ENCODE measurements at places on chromosomes 1 and 21.

GRCh38 chr1:27671964-27672749 lies at the start of gene IFI6:
Gene IFI6 (minus strand): TSS chr1:27672192. CDS start chr1:27669314, 2,878 bp downstream.
- peak; percentile 90 for DNase-seq

DNA sequence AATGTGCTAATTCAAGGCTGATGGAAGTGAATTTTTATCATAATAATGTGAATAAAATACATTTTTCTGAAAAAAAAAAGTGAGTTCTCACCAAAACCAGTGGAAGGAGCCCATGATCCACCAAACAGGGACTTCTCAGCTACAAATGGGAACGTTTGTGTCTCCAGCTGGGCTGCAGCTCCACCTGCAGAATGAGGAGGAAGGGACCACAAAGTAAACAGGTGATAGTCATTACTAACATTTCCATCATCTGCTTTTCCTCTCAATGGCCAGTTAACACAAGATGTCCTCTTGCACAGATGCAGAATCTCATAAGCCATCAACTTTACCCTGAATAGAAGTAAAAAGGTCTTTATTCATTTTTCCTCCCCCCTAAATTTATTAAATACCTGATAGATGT lies 246.2 kb downstream of the MRPL39 start:
- no peak for DNase-seq

DNA sequence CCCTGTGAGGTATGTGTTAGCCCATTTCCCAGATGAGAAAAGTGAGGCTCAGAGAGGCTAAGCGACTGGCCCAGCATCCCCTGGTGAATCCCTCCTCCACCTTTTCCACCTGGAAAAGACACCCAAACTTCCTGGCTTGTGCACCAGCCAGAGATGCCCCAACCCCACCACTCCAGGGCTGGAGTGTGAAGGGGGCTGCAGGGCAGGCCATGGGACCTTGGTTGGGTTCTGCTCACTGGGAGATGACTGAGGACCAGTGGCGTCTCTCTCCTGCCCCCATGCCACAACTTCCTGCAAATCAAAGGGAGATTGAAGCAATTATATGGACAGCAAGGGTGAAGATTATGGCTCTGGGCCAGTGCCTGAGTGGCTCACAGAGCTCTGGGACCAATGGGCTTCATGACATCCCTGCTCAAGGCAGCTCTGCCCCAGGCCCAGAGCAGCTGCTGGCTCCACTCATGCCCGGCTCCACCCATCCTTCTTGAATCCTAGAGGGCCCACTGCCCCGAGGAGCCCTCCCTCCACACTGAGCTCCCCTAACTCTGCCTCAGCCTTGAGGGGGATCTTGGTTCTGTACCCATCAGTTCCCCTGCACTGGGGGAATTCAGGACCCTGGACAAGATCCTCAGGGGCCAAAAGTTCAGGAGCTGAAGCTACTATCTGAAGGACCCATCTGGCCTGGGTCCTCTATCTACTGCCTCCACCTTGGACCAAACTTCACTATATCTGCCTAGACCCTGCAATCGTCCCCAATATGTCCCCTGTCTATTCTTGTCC lies 416.9 kb downstream of the PTPRU start:
- no peak for DNase-seq

DNA sequence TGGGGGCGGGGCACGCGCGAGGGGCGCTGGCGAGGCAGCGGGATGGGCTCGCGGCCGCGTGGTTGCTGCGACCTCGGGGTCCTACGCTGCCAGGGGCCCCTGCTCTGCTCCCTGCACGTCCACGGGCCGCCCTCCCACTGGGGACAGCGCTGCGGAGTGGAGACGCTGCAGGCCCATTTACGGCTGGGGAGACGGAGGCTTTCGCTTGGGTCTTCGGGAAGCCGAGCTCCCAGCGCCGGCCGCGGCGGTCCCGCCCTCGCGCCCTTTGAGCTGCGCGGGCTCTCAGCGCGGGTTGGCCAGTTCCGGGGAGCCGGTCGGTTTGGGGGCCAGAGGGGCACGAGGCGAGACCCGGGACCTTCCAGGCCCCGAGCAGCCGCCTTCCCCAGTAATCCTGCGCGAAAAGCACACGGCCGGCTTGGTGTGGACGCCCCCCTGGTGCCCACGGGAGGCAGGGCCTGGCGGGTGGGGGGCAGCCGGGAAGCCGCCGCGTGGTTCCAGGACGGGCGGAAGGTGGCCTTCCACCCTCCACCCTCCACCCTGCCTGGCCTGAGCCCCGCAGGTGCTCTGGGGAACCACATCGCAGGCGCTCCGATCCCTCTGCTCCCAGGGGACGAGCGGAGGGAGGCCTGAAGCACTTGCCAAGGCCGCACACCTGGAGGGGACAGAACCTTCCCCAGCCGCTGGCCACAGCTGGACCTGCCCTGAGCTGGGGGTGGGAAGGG lies 570 bp upstream of the PEX10 start:
- no peak for DNase-seq

GRCh38 chr1:150162862-150163706 lies 13.4 kb downstream of the PLEKHO1 start:
- no peak for DNase-seq

DNA sequence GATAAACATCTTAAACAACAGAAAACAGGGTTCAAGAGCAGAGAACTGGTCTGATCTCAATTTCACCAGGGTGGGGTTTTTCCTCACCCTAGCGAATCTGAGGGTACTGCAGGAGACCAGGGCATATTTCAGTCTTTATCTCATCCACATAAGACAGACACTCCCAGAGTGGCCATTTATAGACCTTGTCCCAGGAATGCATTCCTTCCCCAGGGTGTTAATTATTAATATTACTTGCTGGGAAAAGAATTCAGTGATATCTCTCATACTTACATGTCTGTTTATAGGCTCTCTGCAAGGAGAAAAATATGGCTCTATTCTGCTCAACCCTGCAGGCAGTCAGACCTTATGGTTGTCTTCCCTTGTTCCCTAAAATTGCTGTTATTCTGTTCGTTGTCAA lies 84.1 kb downstream of the LYPLAL1 start:
- DNase-seq, result no peak

GRCh38 chr1:76239470-76239918 lies 164.9 kb downstream of the ST6GALNAC3 start:
- DNase-seq, result no peak

DNA sequence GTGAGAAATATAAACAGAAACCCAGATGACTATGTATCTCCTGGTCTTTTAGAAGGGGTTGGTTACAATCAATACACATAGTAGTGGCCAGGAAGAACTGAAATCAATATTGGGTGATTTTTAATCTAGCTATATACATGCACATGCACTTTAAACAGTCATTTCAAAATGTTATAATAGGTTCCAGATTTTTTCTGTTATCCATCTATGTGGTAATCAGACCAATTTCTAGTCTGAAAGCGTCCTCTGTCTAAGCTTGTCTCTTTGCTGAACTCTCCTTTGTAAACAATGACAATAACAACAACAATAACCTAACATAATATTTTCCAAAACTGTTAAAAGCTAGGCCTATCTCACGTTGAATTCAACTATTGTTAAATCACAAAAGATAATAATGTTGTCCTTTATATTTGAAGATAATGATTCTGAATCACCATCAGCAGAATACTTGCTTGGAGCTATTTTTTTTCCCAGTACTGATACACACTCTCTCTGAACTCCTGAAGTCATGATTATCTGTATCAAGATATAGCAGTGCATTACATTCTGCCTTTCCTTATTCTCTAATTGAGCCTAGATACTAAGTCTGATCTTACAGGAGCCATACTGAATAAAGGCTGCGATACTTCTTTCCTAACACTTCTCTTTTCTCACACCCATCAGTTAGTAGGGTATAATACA lies 496.8 kb upstream of the ZRANB2 start:
- DNase-seq, result no peak

- peak; percentile 71 for DNase-seq
These were observed 7.7 kb downstream of the ARHGEF2 start for GRCh38 chr1:155970531-155971167.

- no peak for DNase-seq
These were observed 218.4 kb downstream of the HLX start for GRCh38 chr1:221097479-221098281.

GRCh38 chr1:241323514-241324195 lies 33.4 kb downstream of the RGS7 start:
- DNase-seq, result no peak

DNA sequence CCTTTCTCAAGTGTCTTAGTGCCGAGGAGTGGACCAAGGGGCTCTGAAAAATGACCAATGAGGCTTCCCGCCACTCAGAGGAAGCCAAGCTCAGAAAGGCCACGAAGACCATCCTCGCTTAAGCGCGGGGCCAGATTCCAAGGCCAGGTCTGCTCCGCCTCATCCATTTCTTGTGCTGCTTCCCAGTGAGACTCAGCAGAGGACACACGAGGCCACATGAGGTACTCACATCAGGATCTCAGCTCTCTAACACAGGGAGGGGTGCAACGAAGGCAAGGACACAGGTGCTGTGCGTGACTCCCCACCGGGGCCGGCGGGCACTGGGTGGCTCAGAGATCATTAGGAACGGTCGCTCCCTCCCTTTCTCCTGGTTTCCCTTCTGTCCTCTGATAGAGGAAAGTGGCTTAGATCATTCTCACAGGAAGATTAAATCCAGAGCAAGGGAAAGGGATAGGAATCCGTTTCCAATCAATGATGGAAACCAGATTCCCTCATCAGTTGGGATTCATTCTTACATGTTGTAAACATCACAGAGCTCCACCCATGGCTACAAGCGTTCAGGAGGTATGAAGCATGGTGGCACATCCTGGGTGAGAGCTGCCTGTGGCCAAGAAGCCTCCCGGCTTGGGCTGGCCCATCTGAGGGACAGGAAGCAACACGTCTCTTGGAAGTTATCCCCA lies 46.7 kb downstream of the CAPZB start:
- DNase-seq, result no peak

DNA sequence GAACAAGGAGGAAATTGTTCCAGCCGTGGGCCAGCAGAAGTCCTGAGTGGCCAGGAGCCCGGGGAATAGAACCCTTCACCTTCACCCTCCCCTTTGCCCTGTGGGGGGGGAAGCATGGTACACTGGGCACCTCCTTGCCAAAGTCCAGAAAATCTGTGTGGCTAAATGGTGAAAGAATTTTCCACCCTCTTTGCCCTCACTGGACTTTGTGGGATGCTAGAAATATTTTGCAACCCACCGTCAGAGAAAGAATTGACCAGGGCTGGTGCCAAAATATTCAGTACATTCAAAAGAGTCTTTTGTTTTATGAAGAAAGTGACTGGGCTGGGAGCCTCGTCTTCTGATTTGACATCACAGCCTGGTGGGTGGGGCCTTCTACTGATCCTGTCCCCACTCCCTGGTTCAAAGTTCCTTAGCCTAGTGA lies 14.6 kb downstream of the NFASC start:
- no peak for DNase-seq

DNA sequence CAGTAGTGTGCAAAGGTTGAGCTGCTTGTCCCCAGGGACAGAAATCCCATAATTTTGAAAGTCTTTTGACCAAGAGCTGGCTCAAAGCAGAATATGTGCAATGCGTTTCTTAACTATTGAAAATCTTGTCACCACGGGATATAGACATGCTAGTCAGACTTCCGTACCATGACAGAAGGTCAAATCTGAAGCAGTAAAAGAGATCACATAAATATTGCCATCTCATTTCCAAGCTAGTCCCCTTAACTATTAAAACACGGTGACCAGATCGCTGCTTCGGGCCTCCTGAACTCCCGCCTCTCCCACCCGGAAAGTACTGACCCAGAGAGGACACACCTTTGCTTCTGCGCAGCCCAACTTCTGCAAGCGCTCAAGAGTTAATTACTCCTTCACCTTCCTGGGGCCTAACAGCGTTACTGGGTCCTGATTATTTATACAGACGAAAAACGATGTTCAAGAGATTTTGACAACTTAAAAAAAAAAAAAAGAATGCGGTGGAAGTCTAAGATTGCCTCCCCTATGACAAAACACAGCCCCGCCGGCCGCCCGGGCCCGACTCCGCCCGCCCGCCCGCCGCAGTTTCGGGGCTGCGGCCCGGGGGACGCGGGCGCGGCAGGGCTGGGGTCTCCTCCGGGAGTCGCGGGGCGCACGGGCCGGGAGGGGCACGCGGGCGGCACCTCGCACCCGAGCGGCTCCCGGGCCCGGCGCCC lies 692 bp downstream of the SORT1 start:
- no peak for DNase-seq

Data from activated effector memory CD4-positive, alpha-beta T cell treated with anti-CD3 and anti-CD28 coated beads, Interleukin-2, amount 50 U/mL, for 16 hours (primary cell).